ENCODE measurements at places on chromosomes 12 and 14.

- no peak for DNase-seq
Measured at GRCh38 chr12:121202407-121203355, 7.2 kb upstream of the P2RX4 start.

GRCh38 chr12:40063414-40063813 is 42.5 kb downstream of the SLC2A13 start:
- no peak for DNase-seq

- peak; percentile 72 for DNase-seq
Measured at GRCh38 chr14:68783408-68784225, 9.2 kb downstream of the ZFP36L1 start.

GRCh38 chr12:3033539-3033867 is 43.7 kb upstream of the TSPAN9 start:
- DNase-seq = no peak

DNA sequence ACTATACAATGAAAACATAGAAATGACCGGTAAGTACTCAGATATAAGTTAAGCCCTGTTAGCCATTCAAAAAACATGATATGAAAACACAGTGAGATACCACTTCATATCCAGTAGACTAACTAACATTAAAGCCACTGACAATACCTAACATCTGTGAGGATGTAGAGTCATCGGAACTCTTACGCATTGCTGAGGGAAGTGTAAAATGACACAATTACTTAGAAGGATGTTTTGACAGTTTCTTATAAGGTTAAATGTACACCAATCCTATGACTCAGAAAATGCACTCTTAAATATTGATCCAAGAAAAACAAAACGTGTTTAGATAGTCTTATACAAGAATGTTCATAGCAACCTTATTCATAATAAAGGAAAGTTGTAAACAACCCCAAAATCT is 782.9 kb downstream of the BCL11B start:
- no peak for DNase-seq

DNA sequence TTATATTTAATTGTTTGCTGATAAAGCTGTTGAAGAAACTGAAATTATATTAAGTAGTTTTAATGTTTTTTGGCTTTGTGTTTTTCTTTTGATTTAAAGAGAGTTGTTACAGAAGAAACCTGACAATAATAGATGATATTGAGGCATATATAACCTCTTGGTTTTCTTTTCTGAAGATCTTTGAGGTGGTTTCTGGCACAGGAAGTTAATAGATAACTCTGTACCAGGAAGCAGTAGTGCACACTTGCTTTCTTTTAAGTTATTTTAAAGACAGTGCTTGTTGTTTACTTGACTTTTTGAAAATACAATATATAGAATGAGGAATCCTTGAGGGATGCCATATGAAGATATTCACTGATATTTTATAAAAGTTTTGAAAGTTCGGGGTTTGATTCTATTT is 209.0 kb upstream of the FBXO33 start:
- no peak for DNase-seq

DNA sequence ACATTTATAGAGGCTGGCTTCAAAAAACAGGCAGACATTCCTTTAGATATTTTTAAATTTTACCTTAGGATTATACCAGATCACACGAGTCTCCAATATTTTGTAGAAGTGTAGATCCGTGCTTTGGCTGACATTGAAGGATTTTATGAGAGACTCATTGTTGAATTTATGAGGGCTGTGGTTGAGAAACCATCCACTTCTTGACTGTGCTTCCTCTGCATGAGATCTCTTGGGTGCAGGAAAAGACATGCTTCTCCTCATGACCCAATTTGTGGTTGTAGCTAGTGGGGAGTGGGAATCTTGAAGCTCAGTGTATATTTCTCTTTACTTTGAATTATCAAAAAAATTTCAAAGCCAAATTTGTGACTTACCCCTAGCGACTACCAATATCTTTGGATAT is 36.7 kb upstream of the NKX2-8 start:
- no peak for DNase-seq

GRCh38 chr14:63499701-63500250 is 43.4 kb downstream of the PPP2R5E start:
- no peak for DNase-seq

- DNase-seq = peak; percentile 89
Measured at GRCh38 chr12:6925540-6926279, 2.0 kb upstream of the ATN1 start.

DNA sequence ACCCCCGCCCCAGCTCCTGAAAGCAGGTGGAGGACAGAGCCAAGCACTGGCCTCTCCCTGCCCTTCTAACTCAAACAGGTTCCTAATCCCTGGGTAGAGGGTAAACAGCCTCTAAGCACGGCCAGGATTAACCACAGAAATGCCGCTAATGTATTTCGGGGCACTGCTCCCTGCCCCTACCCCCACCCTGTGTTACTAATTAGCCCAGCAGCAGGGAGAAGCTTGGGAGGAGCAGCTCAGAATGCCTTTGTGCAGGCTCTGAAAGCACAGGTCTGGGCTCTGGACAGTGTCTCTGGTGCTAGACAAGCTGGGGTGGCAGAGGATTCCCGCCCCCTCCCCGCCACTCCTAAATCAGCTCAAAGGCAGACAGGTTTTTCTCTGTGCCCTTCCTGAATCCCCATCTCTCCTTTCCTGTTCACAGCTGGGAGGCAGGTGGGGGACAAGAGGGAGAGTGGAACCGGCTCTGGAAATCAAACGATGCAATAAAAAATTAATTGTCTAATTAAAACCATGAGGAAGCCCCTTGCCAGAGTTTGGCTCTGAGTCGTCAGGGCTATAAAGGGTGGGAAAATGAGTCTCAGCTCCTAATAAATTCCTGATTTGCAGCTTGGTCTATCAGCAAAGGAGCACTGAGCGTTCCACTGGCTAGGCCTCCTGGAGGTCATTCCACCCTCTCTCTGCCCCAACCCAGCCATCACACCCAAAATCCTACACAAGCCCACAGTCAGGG is 53.0 kb downstream of the SMUG1 start:
- DNase-seq = no peak

DNA sequence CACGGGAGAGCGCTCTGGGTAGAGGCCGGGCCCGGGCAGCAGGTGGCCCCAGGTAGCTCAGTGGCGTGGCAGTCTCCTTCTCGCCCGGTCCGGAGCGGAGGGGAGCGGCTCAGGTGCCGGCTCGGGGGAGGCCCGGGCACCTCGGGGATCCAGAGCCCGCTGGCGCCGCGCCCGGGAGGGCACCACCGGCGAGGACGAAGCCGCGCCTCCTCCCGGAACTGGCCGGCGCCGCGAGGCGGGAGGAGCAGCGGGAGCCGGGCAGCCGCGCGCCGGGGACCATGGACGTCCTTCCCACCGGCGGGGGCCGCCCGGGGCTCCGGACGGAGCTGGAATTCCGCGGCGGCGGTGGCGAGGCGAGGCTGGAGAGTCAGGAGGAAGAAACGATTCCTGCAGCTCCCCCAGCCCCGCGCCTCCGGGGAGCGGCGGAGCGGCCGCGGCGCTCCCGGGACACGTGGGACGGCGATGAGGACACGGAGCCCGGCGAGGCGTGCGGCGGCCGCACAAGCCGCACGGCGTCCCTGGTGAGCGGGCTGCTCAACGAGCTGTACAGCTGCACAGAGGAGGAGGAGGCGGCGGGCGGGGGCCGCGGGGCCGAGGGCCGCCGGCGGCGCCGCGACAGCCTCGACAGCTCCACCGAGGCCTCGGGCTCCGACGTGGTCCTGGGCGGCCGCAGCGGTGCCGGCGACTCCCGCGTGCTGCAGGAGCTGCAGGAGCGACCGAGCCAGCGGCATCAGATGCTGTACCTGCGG is 21.5 kb upstream of the GNS start:
- DNase-seq = no peak

DNA sequence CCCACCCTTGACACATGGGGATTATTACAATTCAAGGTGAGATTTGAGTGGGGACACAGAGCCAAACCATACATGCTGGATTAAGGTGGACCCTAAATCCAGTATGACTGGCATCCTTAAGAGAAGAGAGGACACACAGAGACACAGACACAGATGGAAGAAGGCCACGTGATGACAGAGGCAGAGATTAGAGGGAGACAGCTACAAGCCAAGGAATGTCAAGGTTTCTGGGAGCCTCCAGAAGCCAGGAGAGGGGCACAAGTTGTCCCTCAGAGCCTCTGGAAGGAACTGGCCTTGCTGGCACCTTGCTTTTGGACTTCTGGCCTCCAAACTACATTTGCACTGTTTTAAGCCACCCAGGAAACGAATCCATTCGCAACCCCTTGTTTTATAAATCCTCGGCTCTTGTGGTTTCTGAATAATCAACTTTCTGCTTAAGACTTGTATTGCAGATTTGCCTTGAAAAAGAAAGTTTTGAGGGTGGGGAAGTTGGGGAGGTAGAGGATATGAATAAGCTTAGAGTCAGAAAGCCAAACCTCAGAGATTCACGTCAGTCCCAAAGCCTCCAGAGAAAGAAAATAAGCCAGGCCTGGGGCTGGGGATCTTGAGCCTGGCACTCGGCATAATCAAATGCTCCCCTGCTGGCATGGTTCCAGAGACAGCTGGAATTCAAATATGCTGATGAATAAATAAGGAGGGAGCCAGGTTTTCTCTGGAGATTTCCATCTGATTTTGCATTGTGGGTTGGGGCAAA is 224.2 kb upstream of the PWP1 start:
- no peak for DNase-seq

DNA sequence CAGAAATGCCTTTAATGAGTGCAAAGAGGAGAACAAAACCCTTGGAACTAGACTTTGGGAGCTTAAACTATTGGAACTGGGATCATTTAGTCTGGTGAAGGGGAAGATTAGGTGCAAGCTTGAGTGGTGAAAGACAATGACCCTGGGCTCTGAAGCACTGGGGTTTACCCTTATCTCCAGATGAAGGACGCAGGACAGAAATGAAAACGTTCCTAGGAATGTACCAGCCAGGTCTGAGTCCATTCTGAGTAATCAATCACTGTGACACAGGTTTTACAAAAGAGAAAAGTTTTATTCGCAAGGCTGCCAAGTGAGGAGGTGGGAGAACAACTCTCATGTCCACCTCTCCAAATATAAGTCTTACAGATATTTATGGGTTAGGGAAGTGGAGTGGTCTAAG is 249.1 kb downstream of the LRIG3 start:
- no peak for DNase-seq

DNA sequence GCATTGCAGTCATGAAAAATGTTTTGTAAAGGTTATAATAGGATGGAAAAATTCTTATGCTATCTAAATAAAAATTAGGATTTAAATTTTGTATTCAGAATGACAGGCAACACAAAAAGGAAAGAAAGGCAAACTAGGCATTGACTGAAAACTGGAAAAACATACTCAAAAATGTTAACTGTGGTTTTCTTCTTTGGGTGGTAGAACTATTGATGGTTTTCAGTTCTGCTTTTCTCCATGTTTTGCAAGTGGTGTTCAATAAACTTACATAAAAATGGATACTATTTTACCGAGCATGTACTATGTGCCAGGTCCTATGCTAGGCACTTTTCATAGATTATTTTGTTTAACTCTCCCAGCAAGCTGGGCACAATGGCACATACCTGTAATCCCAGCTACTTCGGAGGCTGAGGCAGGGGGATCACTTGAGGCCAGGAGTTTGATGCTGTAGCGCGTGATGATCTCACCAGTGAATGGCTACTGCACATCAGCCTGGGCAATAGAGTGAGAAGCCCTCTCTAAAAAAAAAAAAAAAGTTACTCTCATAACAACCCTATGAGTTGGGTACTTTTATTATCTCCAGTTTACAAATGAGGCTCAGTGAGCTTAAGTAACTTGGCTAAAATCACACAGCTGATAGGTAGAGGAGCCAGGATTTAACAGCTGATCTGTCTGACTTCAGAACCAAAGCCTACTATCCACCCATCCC is 26.3 kb upstream of the TCP11L2 start:
- DNase-seq = no peak

DNA sequence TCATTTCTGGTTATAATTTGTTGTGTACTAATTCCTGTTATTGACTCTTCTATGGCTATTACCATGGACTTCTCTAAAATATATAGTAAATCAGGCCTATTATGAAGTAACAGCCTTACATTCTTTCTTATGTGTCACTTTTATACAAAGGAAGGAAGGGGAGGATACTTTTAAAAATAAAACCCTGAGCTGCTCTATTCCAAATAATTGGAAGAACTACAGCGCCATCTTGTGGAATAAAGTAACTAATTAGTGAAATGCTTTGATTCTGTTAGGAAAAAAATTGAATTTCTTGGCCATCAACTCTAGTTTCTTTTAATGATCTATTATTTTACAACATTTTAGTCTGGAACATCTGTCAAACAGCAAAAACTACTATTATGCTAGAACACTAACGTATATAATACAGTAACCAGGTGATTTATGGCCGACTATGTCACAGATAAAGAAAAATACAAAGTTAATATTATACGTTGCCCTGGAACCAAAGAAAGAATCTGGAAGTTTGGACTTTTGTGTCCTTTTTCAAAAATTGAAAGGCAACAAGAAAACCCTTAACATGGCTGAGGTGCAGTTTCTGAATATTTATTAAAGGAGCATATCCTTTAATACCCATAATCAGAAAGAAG is 55.0 kb upstream of the NELL2 start:
- no peak for DNase-seq

GRCh38 chr12:89101440-89101839 is 250.9 kb downstream of the DUSP6 start:
- no peak for DNase-seq

- no peak for DNase-seq
Measured at GRCh38 chr14:102285106-102285505, 19.9 kb downstream of the MOK start.

- DNase-seq = no peak
Measured at GRCh38 chr12:27468241-27468640, 21.7 kb downstream of the SMCO2 start.

- DNase-seq = peak; percentile 35
Measured at GRCh38 chr14:104333646-104334423, 195.4 kb downstream of the KIF26A start.

GRCh38 chr14:67240168-67240932 is 885 bp upstream of the PALS1 start:
- DNase-seq = peak; percentile 89

DNA sequence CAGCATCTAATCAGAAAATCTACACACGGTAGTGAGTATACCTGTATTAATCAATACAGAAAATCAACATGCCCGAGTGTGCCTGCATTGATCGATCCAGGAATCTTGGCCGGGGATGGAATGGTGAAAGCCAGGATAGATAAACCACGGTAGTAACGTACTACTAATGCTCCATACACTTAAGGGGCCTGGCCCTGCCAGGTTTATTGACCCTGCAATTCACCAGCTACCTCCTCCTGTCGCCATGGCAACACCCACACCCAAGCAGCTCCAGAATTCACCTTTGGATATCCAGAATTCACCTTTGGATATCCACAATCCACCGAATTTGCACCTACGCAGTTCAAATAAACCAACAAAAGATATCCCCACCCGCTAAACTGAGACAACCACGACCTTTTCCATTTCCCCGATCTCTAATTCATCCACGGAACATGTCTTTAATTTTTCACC is 14.8 kb upstream of the CALM1 start:
- DNase-seq = no peak

- DNase-seq = no peak
Measured at GRCh38 chr12:52946797-52947547, 1.9 kb upstream of the KRT18 start.

DNA sequence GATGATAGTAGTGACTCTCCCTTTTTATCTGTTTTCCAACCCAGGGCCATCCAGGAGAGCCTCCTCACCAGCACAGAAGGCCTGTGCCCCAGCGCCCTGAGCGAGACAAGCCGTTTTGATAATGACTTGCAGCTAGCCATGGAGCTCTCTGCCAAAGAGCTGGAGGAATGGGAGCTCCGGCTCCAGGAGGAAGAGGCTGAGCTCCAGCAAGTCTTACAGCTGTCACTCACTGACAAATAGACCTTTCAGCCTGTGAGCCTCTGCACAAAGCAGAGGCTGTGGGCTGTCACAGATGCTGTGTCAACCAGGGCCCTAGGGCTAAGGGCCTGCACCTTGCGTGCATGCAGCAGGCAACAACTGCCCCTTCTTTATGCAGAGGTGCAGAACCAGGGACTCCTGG is 11.0 kb downstream of the C12orf76 start:
- no peak for DNase-seq
